Germinal center (tissue), 1 donor: ENCODE measurements at places on chromosomes 4 and X.

DNA sequence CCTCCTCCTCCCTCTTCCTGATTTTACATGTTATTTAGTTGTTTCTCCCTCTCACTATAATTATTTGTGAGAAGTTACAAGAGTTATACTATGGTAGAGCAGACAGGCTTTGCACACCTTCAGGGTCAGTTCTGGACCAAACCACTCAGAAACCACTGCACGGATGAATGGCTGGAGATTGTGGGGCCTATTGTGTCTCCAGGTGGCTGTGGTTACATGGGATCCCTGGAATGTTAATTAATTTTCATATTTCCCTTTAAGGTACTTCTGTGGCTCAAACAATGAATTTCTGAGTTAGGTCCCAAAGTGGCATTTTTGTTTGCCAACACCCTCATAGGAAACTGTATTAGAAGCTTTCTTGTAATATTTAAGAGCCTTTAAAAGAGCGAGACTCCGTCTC lies 151.9 kb downstream of the BMPR1B start:
- no peak for DNase-seq

DNA sequence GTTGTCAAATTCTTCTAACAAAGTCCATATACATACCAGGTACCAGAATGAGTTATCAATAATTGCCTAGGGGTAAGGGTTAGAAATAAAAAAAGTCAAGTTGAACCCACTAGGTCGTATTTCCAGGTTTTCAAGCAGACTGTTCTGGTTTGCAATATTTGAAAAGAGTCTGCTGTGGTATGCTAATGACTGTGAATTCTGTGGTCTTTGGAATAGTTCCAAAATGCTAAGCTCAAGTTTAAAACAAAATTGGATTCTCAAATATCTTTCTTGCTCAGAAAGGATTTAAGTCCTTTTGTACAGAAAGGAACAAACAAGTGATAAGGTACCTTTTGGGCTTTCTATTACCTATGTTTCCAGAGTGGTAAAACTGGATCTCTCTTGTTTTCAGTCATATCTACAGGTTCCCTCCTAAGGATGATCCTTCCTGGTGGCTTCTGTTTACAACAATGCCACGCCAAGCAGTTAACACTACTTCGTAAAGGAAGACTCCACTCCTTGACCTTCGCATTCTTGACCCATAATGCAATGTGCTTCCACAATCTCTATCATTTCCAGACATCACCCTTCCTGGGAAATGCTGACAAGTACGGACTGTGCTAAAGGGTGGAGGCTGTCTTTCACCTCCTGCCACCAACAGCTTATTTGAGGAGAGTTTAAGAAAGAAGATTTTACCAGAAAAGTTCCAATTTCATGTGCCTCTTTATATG lies 531.7 kb upstream of the FTHL17 start:
- DNase-seq = no peak

DNA sequence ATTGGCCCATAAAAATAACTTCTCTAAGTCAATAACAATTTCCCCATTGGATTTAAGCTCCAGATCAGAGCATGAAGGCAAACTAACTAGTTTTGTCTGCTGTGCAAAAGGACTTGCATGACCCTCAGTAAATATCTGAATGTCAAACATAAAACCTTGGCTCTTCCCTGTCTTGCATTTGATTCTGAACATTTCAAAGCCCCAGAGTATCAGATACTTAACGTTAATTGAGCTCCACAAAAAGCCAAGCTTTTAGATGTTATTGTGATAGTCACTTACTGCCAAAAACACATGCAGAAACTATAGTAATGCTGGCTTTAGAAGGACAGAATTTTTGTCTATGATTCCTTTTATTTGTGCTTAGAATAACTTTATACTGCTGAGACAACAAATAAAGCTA lies 664.2 kb downstream of the ADGRL3 start:
- DNase-seq = no peak

DNA sequence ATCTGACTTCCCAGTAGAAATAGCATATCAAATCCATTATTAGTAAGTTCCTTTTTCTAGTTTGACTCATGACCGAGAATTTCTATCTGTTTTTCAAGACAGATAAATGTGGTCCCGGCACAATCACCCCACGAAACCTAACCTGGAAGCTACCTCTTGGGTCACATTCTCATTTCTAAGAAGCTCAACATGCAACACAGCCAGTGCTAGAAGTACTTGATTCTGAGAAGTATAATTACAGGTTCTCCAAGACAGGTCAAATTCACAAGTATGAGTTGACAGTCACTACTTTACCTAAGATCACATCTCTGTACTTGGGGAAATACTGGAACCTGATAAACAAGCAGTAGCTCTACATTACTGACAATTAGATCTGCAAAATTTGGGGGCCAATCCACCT lies 54.0 kb upstream of the PLAC1 start:
- DNase-seq = no peak

GRCh38 chrX:153598541-153599191 lies at the start of gene CCNQ:
Gene CCNQ, minus strand, starts transcription at chrX:153599139. Its CDS starts 66 bp downstream, at chrX:153599073.
- DNase-seq = no peak

DNA sequence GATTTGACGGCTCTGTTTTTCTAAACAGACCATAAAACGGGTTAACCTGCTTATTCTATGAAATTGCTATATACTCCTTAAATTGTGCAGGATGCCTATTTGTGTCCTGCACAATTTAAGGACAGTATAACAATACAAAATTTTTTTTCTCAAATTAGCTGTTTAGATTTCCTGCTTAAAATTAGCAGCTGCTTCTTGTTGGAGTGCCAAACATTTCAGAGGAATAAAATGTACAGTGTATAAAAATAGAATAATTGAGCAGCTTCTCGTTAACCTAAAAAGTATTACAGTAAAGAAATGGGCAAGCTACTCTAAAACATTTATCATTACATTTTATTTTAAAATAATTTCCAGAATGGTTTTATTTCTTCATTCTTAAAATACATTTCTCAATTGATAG lies 100.5 kb downstream of the PPA2 start:
- DNase-seq = no peak
